Left ventricle myocardium superior (tissue), 1 donor: ENCODE measurements at places on chromosomes 3 and 15. TPM values are rescaled to one million over a fixed set of nuclear protein-coding genes. Genes with fewer than 3 reads are reported as not detected.
A peak's percentile ranks its signal among the peaks of the same experiment; 100 is the strongest.

DNA sequence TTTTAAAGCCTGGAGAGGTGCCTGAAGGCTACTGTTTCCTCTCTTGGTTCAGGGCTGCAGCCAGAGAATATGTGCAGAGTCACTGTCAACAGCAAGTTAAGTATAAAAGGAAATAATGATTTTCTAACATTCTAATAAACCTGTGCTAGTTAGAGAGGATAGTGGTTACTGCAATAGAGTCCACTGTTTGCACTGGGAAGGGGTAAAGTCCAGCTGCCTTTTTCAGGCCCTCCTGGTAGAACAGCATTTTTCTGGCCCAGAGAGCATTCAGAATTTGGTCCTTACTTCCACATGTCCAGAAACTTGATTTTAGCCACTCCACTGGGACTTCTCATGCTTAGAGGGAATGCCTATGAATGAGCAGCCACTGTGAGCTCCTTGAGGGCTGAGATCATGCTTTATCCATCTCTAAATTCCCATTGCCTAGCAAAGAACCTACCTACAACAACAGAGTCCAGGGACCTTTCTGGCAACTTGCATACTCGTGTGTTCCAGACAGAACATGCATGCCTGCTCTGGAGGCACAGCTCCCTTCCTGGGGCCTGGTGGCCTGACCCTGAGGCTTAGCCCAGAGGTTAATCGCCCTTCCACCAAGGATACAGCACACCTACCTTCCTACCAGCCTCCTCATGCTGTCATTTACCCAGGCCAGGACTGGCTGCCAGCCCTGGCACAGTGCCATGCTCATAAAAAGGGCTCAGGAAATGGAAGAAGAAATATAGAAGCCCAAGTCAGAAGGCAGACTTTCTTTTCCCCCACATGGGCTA is 50.3 kb upstream of the ATP13A3 start:
- peak; percentile 55 for DNase-seq

GRCh38 chr3:11690863-11691766 is 47.4 kb upstream of the VGLL4 start:
- no peak for DNase-seq

DNA sequence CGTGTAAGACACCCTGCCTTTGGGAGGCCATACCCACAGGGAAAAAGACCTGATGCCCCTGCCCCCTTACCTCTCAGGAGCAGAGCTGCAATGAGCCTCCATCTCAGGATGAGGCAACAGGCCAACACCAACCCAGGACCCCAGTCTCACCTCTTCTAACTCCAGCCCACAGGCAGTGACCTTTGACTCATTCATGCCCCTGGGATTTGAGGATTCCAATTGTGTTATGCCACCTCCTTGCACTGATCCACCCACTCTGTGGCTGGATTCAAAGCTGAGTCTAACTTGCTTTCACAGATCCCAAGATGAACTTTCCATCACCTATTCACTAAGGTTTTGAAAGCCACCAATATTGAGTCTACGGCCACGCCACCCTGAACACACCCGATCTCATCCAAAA is 64.7 kb downstream of the MINAR1 start:
- DNase-seq, result no peak

DNA sequence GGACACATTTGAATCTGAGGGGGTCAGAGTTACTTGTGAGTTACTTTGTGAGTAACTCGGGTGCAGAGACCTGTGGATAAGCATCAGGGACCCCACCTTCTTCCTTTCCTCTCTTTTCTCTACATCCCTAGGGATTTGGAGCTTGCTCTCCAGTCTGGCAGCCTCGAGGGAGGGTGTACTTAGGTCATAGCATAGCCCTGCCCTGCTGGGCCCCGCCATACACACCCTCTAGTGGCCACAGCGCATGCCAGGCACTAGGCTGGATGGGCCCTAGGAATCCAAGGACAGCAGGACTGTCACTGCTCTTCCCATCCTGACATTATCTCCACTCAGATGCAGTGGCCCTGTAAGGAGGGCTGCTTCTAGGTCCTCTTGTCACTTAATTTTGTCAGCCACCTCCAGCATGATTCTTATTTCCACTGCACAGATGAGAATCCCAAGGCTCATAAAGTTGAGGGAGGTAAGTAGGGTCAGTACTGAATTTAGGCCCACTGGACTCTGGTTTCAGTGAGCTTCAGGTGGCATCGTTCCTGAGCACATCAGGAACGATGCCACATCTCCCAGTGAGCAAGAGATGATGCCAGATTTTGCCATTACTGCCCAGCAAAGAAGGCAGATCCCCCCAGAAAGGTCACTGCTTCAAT is 3.6 kb upstream of the SMAD6 start:
- peak; percentile 82 for DNase-seq

DNA sequence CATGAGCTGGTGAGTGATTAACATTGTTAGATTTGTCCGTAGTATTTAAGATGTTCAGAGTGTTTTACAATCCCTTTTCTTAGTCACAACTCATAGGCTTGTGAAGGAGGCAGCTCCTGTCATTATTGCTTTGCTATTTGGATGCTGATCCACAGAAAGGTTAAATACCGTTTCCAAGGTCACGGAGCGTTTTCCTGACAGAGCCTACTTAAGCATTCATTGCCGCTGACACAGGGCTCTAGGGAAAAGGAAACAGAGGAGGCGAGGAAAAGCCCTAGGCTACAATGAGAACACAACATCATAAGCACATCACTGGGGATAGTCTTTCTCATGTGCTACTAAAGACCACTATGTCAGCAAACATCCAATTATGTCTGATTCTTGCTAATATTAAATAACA is 38.5 kb upstream of the CPB1 start:
- no peak for DNase-seq

DNA sequence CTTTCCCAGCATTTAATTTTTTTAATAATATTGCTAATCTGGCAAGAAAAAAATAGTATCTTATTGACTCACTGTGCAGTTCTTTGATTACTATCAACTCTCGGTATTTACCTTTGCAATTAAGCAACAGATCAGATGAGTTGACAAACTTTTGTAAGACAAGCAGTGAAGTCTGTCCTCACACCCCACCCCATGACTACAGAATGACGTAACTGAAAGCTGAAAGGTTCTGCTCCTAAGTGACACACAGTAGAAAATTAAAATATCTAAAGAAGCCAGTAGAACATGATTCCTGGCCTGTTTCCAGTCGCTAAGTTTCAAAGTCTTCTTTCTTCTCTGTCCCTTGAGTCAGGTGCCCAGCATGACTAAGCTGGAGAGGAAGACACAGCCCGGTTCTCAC is 135.5 kb downstream of the STT3B start:
- no peak for DNase-seq

DNA sequence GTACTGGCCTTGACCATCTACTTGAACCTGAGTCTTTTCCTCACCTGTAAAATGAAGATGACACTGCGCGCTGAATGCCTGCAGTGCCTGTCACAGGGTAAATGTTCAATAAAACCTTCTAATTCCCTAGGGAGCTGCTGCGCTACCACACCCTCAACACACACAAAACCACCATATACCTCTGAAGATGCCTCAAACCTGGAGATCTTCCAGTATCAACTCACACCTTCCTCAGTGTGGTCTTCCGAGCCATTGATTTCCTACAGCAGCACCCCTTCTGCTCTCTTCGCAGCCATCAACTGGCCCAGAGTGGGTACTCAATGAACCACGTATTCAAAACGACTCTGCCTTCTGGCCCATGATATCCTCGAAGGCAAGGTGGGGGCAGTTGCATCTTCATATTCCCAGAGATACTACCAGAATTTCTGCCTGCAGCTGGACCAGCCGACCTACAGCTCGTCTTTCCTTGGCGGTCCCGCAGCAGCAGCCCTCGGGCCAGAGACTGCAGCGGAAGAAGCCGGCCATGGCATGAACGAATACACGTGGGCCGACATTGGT is 695 bp downstream of the RPL32 start:
- no peak for DNase-seq

- no peak for DNase-seq
Measured at GRCh38 chr3:156311431-156311830, 191.1 kb downstream of the KCNAB1 start.

GRCh38 chr15:56608140-56608778 is 125.0 kb downstream of the ZNF280D start:
- DNase-seq, result no peak

DNA sequence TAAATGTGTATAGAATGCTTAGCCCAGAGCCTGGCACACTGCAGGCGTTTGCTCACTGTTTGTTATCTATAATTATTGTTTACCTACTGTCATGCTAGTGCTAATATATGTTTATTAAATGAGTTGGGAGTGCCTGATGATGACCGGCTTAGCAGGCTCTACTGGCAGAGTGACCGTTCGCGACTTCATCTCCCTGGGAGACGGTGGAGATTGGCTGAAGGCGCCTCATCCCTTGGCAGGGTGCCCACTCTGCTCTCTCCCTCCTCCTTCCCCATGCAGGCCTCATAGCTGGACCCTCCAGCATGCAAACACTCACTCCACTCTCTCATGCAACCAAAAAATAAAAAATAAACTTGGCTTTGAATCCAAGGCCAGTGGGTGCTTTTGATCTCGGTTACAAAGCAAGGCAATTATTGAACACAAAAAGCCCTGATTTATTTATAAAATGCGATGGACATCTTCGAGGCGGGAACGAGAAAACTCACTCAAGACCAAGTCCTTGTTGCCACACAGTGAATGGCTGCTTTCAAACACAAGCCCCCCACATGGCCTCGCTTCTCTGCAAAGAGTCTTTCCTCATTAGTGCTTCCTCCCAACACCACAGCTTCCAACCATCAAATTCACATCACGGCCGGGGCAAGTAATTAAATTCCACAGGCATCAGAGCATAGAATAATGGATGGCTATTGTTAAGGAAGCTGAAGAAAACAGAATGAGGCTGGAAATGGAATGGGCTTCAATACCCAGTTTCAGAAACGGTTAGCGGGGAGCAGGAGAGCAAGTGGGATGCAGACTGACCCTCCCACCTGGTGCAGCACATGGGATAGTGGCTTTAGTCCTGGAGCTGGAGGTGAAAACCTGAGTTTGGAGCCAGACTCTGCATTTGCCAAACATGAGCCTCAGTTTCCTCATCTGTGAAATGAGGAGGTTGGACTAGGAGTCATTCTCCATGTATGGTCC is 135.7 kb upstream of the RAD18 start:
- no peak for DNase-seq

DNA sequence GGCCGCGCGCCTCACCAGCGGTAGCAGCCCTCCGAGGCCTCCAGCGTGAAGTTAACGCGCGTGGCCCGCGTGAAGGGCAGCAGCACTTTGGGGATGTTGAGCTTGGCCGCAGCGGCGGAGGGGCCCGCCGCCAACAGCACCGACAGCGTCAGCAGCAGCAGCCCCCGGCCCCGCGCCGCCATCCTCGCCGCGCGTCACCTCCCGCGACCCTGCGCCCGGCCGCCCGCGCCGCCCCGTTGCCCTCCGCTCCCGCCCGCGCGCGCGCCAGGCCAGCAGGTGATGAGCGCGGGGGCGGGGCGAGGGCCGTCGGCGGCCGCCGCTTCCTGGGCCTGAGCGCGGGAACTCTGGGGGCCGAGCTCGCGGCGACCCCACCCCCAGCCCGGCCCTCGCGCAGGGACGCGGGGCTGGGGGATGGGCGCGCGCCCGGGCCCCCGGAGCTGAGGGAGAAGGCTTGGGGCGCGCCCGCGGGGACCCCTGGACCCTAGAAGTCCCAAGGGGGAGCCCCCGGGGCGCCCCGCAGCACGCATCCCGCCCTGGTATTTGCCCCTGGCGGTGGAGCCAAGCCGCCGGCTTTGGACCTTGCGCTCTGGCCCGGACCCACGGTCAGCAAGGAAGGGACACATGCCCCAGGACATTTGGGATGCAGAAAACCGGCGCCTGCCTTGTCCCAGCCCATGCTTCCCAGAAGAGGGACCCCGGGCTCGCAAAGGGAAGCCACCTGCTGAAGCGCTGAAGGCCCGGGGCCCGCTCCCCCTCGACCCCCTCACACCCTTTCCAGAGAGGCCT is at the start of gene NUP210:
Gene NUP210 (minus strand): TSS at position 278 of the 786 bp plus-strand sequence. CDS start 96 bp downstream, at position 182.
- peak; percentile 63 for DNase-seq

- no peak for DNase-seq
Measured at GRCh38 chr15:63901912-63902670, 68.3 kb upstream of the HERC1 start.

- DNase-seq, result peak; percentile 63
Measured at GRCh38 chr15:63089260-63090043, 32.2 kb upstream of the LACTB start.

- DNase-seq, result no peak
Measured at GRCh38 chr15:74388363-74388951, 21.0 kb upstream of the CYP11A1 start.

GRCh38 chr3:37071921-37072320 is 78.6 kb downstream of the MLH1 start:
- no peak for DNase-seq

DNA sequence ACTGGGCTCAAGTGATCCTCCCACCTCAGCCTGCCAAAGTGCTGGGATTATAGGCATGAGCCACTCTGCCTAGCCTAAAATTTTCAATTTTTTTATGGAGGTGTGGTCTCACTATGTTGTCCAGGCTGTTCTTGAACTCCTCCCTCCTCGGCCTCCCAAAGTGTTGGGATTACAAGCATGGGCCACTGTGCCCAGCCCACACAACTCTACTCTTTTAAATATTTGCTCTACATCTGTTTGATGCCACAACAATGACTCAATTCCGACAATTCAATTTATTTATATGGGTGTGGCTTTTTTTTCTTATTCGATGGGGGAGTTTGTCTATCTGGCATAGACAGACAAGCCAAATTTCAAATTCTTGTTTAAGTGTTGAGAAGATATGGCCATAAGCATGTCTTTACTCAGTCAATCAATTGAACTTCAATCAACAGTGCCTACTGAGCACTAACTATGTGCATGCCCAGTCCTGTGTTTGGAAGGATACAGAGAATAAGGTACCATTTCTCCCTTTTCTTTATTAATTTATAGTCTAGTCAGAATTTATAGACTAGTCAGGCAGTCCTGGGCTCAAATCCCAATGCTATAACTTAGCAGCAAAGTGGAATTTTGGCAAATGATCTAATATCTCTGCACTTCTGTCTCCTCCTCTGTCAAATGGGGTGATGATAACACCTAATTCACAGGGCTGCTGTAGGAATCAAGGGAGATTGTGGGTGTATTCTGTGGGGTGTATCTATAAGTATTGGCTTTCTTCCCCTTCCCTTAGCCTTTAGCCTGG is 54.6 kb upstream of the PIAS1 start:
- no peak for DNase-seq

GRCh38 chr3:58874795-58875194 is 175.0 kb downstream of the CFAP20DC start:
- DNase-seq, result no peak

- no peak for DNase-seq
Measured at GRCh38 chr15:78302579-78303312, 3.3 kb upstream of the SKIC8 start.

- no peak for DNase-seq
Measured at GRCh38 chr15:65659502-65660052, 37.8 kb downstream of the SLC24A1 start.

GRCh38 chr15:55959744-55960447 is 33.5 kb downstream of the NEDD4 start:
- no peak for DNase-seq

Gene PRR20G
- total RNA-seq, result not detected

Gene PYGO1
- total RNA-seq, result 7.8 TPM

Gene LIPC
- total RNA-seq, result 0.32 TPM

Gene CCR2
- 1.3 TPM for total RNA-seq

Gene NIPA2
- 17.3 TPM for total RNA-seq

Gene SYNPR
- not detected for total RNA-seq

Gene SEMA6D
- total RNA-seq, result 19.7 TPM

Gene PLSCR4
- total RNA-seq, result 13.8 TPM

Gene DNAJA4
- total RNA-seq, result 85.9 TPM

Gene CXCR6
- 0.59 TPM for total RNA-seq

Gene ABHD5
- total RNA-seq, result 26.3 TPM

Gene PTPRG
- total RNA-seq, result 30.4 TPM
